ENCODE measurements at places on chromosomes 6 and 20.

- no peak for DNase-seq
Measured at GRCh38 chr20:62359043-62359490, 8.0 kb downstream of the LAMA5 start.

GRCh38 chr6:54267798-54268197 lies 40.4 kb upstream of the TINAG start:
- DNase-seq: no peak

- no peak for DNase-seq
Measured at GRCh38 chr6:133645966-133646740, 242.8 kb upstream of the TCF21 start.

- no peak for DNase-seq
Measured at GRCh38 chr20:61019322-61019721, 232.7 kb upstream of the CDH4 start.

GRCh38 chr6:57102976-57103375 lies 13.0 kb downstream of the ZNF451 start:
- no peak for DNase-seq

All from NCI-H774 (cell line).